Hypothalamus (tissue), 51 donors: ENCODE measurements at places on chromosomes 1 and 21.

DNA sequence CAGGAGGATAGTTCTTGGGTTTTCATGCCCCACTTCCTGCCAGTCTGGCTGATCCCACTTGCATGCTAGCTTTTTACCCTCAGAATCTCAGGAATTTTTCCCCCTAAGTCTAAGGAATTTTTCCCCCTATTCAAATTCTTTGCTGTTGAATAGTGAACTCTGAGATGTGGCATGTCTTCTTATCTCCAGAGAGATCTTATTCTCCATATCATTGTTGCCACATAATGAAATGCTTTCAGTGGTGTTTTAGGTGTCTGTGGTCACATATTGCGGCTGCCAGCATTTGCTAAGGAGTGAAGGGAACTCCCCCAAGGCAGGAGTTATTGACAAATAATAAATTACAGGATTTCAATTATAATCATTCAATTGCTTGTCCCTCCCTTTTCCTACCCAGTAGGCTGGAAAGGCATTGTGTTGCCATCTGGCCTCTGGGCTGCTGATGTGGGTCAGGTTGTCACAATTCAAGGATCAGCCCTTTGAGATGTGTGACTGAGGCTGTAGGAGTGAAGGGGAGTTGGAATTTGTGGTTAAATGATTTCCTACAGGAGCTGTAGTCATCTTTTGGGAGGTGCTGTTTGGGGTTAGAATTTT is 3.9 kb upstream of the FLG start:
- no peak for DNase-seq

DNA sequence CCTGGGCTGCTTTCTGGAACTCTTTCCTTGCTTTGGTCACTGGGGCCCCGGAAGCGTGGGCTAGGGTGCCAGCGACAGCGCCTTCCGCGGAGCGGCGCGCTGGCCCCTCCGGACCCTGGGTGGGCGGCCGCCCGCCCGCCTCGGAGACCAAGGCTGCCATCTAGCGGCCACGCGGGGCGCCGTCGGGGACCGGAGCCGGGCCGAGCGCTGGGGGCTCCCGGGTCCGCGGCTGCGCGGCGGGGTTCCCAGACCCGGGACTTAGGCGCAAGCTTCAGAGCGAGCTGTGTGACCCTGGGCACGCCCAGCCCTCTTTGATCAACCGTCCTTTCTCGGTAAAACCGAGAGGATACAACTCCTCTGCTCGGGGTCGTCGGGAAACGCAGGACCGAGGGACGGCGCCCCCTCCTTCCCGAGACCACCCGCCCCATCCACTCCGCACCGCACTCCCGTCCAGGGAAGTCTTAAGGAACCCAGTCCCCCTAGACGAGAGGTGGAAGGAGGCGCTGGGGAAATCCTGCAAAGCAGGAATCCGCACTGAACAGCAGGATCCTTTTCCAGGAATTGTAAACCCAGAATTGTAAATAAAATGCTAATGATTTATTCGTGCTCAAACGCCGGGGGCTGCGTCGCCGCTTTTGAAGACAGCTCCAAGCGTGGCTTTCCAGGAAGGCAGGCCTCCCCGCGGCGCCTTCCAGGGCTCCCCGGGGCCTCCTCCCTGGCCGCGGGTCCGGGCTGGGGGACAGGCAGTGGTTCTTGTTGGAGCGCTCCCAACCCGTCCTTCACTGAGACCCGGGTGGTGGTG is 41.2 kb downstream of the RRAGC start:
- DNase-seq: peak; percentile 23

DNA sequence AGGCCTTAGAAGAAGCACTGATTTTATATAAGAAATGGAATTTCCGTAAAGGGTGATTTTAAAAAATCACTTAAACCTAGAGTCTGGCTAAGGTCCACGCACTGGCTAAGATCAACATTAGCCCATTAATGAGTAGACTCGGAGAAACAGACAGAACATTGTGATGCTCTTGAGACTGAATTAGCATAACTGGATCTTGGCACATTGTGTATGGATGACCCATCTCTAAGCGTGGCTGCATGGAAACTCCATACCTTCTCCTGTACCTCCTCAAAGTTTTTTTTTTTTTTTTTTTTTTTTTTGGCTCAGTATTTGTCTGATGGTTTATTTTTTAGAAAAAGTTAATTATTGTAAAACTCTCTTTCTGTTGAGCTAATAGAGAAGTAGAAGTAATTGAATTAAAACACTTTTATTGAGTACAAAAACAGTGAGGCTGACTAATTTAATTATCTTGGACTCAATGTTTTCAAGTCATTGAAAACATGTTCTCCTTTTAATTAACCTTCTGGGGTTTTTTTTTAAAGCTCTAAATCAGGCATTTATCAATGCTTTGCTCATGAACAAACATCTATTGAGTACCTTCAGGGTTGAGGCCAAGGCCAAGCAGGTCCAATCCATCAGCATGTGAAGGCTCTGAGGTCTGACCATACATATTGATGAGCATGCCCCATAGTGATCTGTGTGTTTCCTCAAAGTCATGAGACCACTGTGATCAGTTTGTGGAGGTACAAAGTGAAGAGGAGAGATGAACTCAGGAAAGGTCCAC is 74.0 kb downstream of the TLR5 start:
- no peak for DNase-seq

- no peak for DNase-seq
These were observed 23.3 kb upstream of the BTG2 start for GRCh38 chr1:203281851-203282661.

DNA sequence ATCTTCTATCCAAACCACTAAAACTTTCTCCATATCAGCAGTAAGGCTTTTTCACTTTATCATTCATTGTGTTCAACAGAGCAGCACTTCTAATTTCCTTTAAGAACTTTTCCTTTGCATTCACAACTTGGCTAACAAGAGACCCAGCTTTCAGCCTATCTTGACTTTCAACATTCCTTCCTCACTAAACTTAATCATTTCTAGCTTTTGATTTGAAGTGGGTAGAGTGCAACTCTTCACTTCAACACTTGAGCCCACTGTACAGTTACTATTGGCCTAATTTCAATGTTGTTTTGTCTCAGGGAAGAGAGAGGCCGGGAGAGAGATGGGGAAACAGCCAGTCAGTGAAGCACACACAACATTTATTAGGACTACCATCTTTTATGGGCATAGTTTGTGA is 2.0 kb downstream of the UBE2G2 start:
- no peak for DNase-seq

GRCh38 chr1:2643414-2644077 is 10.7 kb upstream of the MMEL1 start:
- no peak for DNase-seq

DNA sequence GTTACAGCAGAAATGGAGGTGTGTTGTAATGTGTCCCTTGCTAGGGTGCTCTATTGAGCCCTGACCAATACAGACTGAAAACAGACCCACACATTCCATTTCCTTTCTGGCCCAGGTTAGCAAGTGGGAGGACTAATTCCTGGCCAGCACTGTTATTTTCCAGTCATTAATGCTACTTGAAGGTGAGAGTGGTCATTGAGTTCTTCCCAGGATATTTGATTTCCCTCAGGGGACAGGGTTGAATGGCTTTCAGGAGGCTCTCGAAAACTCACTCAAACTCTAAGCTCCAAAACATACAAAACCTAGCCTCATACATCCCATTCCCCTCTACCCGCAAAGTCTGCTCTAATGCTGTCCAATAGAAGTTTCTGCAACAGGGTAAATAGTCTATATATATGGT is 6.2 kb downstream of the LRRC52 start:
- DNase-seq: no peak

DNA sequence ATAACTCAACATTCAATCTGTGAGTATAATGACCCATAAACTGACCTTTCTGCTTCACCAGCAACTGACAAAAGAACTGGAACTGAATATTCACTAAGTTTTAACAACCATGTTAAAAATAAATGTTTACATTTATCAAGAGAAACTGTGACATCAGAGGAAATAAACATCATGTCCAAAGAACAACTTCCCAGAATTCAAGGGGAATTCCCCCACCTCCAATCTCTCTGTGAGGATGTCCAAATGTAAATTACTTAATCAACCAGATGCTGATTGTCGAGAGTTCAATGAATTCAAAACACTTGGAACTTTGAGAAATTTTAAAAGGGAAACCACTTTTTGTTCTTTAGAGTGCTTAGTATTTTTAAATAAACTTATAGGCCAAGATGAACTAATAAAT is 365.6 kb upstream of the ADGRL2 start:
- DNase-seq: no peak

DNA sequence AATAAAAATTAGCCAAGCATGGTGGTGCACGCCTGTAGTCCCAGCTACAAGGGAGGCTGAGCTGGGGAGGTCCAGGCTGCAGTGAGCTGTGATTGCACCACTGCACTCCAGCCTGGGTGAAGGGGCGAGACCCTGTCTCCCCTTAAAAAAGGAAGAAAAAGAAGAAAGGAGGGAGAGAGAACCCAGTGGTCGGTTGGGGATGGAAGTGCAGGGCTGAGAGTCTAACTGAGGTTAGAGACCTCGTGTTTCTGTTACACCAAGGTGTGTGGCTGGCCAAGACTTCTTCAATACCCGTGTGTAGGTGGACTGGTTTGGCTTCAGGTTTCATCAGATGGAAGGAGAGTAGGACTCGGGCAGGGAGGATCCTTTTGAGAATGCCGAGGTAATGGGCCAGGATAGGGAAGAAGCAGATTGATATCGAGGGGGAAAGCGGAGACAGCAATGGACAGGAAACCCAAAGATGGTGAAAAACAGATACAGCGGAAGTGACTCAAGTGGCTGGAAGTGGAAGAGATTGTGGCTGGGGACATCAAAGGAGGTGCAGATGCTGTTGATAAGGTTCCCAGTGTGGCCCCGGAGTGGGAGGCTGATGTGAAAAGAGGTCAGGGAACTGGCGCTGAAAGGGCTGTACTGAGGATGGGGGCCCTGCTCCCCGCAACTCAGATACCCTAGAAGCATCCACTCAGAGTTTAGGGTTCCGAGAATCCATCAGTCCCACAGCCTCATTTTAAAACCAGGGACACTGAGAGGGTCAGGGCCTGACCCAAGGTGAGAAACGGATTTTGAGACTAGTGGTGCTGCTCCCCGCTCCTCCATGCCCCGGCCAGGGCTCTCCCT is 681 bp upstream of the UBXN10 start:
- no peak for DNase-seq

DNA sequence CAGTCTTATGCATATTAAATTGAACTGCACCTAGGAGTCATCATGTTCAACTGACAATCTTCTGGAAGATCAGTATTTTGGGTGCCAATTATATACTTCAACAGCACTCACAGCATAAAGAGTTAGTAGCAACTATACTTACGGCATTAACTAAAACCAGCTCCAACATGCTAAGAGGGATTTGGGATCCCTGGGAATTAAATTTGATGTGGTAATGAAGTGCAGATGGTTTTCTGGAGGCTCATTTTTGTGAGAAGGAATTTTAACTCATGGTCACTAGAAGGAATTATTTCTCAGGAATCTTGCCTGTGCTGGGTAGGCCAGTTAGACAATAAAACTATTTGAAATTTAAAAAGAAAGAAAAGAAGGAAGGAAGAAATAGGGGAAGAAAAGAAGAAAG is 18.3 kb downstream of the IFI44 start:
- DNase-seq: no peak

- DNase-seq: no peak
These were observed 2.0 kb downstream of the PSEN2 start for GRCh38 chr1:226872437-226872836.

DNA sequence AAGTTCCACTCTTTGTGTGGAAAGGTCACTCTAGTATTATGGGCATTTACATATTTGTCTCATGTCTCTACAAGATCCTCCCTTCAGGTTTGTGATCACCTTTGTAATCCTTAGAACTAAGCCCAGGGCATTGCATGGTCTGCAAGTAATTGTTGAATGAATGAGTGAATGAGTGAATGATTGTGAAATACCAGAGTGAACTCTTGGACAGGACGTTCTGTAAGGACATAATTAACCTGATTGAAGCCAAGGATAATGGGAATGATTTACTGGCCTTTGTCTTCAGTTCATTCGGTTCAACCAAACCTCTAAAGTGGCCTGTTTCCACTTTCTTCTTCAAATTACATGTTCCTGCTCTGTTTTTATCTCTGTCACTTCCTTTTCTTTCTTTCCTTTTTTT is 83.0 kb upstream of the TSPAN2 start:
- DNase-seq: no peak

DNA sequence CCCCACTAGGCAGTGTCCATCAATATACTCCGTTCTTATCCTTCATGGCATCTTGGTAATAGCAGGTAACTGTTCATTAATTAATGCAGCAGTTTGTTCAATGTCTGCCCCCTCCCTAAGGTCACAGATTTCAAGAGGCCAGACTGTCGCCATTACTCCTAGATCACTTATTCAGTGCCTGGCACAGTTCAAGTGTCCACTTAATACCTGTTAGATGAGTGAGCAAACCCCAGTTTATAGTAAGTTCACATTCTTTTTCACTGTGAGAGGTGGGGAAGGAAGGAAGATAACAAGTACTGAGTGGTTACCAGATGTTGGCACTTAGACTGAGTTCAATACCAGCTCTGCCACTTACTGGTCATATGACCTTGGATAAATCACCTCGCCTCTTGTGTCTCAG is 36.4 kb downstream of the OPRD1 start:
- no peak for DNase-seq

- no peak for DNase-seq
These were observed 405.9 kb upstream of the RGS18 start for GRCh38 chr1:191752342-191752741.

DNA sequence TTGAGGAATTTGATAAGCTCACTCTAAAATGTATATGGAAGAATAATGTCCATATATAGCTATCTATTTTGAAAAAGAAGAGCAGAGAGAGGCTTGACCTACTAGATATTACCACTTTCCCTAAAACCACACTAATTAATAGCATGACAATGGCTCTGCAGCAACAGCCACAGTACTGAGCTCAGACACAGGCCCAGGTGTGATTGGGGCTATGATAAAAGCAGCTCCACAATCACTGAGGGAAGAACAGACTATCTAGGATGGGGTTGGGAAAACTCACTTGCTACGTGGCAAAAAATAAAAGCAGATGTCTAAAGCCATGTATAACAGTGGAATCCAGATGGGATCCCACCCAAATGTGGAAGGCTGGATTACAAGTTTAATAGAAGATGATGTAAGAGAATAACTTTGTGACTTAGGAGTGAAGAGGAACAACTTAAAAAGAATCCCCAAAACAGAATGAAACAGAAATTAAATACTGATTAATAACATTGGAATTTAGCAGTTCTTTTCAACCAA is 80.8 kb upstream of the RAB4A start:
- DNase-seq: no peak

GRCh38 chr1:63703701-63704107 is 70.1 kb upstream of the ROR1 start:
- no peak for DNase-seq

GRCh38 chr1:29247571-29248273 is 11.4 kb downstream of the PTPRU start:
- no peak for DNase-seq
